ENCODE measurements at places on chromosomes 7 and 10.

DNA sequence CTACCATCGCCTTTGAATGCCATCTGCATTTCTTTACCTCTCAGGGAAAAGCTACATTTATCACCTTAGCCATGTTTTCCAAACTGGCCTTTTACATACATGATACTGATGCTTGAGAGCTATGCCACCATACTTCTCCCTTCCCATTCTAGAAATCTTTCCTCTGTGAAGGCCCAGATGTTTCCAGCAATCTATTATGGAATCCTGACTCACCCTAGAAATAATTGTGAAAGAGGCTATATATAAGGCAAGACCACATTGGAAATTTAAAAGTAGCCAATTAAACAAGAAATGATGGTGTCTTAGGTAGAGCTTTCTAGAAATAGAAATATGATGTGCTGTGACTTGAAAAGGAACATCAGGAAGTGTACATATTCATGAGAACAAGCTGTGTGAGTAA is 389.7 kb downstream of the INHBA start:
- no peak for DNase-seq

GRCh38 chr10:31262672-31263071 is 56.3 kb upstream of the ZEB1 start:
- DNase-seq, result no peak

- DNase-seq, result no peak
Measured at GRCh38 chr7:113770146-113770738, 148.6 kb downstream of the PPP1R3A start.

DNA sequence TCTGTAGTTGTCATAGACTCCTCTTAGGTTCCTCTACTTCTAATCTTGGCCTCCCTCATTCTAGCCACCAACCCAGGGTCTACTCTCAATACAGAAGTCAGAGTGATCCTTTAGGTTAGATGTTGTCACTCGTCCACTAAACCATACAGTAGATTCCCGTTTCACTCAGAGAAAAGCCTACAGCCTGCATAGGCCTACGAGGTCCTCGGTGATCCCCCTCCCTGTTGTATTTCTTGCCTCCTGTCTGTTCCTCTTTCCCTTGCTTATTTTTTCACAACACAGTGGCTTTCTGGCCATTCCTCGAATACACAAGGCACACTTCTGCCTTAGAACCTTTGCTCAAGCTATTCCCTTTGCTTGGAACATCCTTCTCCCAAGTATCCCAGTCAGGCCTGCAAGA is 183.0 kb upstream of the PRSS1 start:
- no peak for DNase-seq

DNA sequence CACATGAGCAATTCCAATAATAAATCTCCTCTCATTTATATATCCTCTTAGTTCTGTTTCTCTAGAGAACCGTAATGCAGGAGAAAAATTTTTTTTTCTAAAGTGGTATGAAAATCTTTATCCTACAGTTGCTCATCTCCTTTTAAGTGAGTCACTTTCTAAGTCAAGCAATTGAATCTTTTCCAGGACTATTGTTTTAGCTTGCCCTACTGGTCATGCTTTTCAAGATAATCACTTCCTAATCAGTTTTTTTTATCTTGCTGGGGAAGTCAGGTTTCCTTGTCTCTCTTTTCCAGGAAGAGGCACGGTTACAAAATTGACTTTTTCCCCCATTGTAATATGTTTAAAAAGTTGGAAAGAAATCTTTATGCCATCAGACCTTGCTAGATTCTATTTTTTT is 44.0 kb downstream of the INPP5F start:
- no peak for DNase-seq
